Activated gamma-delta T cell treated with Interleukin-2 at 50 U/mL for 16 hours (primary cell): ENCODE measurements at places on chromosomes 5 and 9.

DNA sequence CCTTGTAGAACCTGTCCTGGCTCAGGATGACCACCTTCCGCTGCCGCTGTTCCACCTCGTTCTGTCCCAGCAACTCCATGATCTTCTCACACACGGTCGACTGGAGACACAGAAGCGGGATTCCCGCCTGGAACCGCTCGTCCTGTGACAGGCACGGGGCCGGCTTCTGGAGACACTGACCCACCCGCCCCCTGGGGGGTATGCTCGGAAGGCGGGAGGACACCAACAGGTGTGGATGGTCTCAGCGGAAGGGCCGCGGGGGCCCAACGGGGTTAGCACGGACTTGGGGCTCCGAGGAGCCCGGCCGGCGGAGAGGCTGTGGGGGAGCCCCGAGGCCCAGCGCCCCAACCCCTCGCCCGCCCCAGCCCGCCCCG lies 530 bp downstream of the UCK1 start:
- no peak for DNase-seq

GRCh38 chr9:79222483-79222882 lies 349.3 kb upstream of the TLE4 start:
- DNase-seq: no peak

GRCh38 chr9:5629312-5630080 lies 589 bp downstream of the RIC1 start:
- DNase-seq: peak; percentile 27

DNA sequence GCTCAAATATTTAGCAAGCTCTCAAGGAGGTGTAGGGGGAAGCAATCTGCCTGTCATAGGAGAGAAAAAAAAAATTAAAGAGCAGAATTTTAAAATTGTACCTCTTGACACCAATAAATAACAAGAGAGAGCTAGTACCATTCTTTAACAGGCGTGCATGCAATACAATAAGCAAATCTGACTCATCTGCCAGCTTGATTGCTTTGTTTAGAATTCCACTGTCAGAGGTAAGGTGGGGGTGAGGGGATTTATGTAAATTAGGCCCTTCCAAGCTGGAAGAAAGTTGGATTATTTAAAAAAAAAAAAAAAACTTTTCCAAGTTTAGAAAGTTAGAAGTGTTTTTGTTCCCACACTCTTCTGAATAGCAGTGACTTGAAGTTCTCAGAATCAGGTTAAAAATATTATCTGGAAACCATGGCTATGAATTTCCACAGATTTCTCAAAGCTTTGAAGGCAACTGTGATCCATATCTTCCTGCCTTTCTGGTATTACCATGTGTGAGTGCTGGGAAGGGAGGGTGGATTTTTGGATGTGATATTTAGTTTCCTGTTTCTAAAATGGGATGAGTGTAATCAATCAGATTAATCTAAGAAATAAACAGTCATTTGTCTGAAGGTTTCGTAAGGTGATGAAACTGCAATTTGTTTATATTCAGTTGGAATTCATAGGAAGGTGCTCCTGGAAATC lies 477.5 kb downstream of the TLE4 start:
- DNase-seq: no peak

DNA sequence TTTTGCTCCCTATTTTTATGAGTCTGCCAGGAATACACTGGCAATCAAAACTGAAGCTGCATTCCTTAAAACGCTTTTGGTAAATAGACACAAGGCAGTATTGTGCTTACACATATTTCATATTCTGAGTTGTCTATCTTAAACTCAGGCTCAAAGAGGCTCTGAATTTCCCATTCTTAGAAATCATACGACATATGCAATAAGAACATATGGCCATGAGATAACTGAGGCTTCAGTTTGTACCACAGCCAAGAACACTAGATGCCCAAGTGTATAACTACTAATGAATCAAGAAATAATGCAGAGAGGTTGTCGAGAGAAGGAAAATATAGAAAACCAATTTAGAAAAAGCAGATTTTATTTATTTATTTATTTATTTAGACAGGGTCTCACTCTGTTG lies 357.4 kb downstream of the NDUFS4 start:
- no peak for DNase-seq

- DNase-seq: no peak
Observed at GRCh38 chr5:118236108-118236849, 752.1 kb downstream of the DTWD2 start.

DNA sequence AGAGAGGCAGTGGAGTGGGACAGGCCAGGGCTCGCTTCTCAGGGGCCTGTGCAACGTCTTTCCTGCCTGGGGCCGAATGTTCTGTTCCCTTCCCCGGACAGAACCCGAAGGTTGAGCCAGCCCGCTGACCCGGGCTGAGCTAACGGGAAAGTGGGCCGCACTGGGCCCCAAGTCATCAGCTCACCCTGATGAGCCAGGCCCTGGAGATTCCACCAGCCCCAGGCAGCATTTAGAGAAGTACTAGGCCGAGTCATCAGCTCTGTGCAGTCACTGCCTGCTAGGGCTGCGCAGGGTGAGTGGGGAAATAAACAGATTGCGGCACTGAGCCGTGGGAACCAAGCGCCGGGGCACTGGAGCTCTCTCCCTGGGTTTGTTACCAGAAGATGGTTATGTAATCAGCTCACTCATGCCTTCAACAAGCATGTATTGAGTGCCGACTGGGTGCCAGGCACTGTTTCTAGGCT lies 29.1 kb upstream of the DUSP1 start:
- DNase-seq: no peak

DNA sequence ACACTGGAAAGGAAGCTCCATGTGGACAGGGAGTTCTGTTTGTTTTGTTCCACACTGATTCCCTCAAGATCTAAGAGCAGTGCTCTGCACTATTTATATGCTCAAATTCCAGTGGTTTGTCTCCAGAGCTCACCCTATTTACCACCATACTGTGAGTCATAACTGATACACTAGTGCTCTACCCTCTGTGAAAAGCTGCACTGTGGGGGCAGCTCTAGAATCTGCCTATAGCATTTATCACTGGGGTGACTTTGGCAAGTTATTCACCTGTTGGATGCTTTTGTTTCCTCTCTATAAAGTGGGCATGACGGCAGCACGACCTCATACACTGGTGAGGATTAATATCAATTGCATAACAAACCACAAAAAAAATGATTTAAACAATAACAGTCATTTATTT lies 307.8 kb downstream of the NR2F1-AS1 start:
- no peak for DNase-seq

GRCh38 chr5:116009806-116010205 lies 22.5 kb upstream of the ARL14EPL start:
- no peak for DNase-seq

- no peak for DNase-seq
Observed at GRCh38 chr9:35306283-35306682, 144.5 kb downstream of the UNC13B start.

DNA sequence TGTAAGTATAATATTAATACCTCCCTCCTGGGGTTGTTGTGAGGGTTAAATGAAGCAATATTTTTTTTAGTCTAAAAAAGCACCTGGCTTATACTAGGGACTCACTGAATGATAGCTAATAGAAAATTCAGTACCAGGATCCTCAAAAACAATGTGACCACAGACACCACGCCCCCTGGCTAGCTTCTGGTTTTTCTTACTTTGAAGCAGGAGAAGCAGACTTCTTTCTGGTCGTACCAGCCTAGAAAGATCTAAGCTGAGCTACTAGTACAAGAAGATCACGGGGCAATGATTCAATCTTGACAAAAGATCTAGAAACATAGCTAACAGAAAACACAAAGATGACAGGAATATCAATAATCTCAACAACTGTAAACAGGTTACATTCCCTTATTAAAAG lies 218.5 kb upstream of the SLC30A5 start:
- peak; percentile 23 for DNase-seq

GRCh38 chr5:126460459-126460858 lies 37.2 kb downstream of the GRAMD2B start:
- no peak for DNase-seq

DNA sequence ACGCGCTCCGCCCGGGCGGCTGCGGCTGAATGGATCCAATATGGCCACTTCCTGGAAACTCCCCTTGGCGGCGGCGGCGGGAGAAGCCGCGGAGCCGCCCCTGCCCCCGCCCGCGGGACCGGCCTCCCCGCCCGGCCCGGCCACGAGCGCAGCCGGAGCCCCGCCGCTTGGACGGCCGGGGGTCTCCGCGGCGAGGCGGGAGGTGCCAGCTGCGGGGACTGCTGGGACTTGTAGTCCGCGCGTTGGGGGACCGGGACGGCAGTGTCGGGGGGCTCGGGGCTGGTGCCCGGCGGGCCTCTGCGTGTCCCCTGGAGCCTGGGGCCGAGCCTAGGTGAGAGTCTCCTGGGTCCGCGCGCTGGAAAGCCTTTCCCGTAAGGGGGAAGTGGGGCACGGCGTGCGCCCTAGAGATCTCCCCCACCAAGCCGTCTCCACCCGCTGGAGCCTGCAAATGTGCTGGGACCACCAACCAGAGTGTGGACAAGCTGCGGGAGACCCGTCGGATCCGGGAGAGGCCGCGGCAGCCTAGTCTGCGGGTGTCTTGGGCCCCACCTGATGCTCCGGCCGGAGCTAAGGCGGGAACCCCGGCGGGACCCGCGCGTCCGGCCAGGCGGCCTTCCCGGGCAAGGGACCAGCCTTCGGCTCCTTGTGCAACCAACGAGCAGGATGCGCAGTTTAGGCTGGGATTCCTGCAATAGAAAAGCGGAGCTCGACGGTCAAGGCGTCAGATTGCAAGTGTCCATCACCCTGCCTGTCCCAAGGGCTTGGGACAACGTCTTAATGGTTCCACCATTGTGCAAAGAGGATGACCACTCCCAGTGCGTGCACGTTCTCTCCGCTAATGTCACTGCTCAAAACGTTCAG lies at the start of gene SEPTIN8:
TSS of gene SEPTIN8 (minus strand) at position 31 of the 861 bp plus-strand sequence. CDS start 102 bp downstream, outside the sequence.
- peak; percentile 12 for DNase-seq

GRCh38 chr9:38294220-38294960 lies 98.1 kb upstream of the ALDH1B1 start:
- DNase-seq: no peak

DNA sequence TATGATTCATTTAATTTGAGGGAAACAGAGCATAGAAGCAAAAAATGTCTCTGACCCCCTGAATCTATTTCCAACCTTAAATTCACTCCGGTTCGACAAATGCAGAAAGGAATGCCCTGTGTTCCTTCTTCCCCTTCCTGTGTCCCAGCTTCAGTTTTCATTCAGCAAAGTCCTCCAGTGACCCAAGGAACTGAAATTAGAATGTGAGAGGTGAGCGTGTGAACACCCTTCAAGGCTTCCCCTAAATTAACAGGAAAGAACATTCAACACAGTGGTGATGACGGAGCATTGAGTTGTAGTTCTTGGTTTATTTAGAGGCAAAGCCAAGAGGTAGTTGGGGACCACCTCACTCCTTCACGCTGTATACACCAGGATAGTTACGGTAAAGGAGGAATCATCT lies 97.6 kb upstream of the CTSL start:
- no peak for DNase-seq

GRCh38 chr9:111034898-111035539 lies 3.3 kb downstream of the LPAR1 start:
- no peak for DNase-seq

DNA sequence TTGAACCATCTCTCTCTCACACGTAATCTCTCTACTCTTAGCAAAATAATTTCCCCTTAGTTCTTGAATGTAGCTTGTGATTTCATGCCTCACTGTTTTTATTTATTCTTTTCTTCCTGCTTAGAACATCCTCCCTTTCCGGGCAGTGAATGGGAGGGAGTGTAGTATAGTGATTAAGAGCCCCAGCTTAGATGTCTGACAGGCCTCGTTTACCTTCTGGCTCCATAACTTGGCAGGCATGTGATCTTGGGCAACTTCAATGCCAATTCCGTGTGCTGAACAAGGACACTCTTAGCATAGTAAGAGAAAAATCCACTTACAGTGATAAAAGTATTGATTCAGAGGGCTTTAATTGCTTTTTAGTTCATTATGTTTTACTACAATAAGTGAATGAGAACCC lies 96.3 kb upstream of the TNPO1 start:
- no peak for DNase-seq

- peak; percentile 11 for DNase-seq
Observed at GRCh38 chr5:110757118-110757729, 18.4 kb downstream of the SLC25A46 start.
